Esophagus squamous epithelium (tissue), 5 donors: ENCODE measurements at places on chromosomes 1 and 21.

DNA sequence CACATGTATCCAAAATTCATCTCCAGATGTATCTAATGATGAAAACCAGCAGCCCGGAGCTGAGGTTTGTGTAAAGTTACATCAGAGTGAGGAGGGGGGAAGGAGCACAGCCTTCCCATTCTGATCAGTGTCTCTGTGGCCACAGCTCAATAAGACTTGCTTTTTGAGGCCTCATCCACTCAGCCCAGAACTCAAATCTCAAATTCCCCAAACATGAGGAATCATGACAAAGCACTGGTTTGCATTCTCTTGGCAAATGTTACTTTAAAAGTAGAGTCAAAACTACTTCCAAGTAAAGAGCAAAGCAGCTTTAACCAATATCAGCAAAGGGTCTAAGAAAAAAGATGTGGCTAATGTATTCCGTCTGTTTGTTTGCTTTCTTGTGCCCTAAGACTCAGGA lies 30.9 kb downstream of the CCN1 start:
- no peak for DNase-seq

GRCh38 chr1:10824821-10825540 lies 28.5 kb upstream of the CASZ1 start:
- no peak for DNase-seq

DNA sequence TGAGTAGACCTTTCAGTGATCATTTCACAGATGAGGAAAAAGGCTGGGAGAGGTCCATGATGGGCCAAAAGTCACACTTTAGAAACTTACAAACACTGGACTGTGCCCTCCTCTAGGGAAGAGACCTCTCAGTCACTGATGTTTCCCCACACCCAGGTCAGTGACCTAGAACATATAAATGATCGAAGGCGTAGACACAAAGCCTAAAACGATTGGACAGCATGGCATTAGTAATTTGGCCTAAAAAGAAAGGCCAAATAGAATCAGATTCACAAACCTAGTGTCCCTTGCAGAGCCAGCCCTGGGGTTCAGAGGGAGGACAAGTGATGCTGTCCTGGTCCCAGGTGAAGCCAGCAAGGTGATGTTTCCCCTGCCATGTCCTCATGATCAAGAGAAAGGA lies 27.7 kb downstream of the TRABD2B start:
- DNase-seq, result no peak

DNA sequence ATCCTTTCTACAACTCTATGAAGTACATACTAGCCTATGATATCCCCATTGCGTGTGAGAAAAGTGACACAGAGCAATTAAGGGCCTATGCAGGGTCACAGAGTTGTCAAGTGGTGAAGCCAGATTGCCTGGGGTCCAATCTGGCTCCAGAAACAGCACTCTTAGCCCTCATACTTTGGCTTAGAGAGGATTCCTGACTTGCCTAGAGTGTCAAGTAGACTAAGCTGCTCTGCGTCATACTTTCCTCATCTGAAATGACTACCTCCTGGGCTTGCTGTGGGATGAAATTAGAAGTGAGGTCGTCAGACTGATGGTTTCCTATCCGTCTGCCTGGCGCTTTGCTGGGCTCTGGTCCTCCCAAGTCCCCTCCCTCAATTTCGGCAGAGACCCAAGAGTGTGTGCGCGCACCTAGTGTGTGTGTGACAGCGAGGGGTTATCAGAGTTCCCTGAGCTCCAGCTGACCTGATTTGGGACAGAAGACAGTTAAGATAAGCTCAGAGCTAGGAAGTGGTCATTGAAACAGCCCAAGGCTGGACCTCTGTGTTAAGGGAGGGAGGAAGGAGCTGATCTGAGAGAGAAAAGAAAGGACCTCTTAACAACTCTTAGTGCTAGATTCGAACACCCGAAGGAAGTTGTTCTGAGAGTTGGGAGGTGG lies 5.4 kb upstream of the NUAK2 start:
- DNase-seq, result no peak

GRCh38 chr1:236451796-236452373 lies 57.8 kb downstream of the EDARADD start:
- DNase-seq, result no peak

GRCh38 chr1:46171351-46171750 lies 3.5 kb upstream of the TSPAN1 start:
- DNase-seq, result no peak

GRCh38 chr1:246157516-246157915 lies 349.6 kb downstream of the SMYD3 start:
- DNase-seq, result no peak

- DNase-seq, result no peak
Measured at GRCh38 chr1:60891281-60891680, 191.1 kb upstream of the NFIA start.

DNA sequence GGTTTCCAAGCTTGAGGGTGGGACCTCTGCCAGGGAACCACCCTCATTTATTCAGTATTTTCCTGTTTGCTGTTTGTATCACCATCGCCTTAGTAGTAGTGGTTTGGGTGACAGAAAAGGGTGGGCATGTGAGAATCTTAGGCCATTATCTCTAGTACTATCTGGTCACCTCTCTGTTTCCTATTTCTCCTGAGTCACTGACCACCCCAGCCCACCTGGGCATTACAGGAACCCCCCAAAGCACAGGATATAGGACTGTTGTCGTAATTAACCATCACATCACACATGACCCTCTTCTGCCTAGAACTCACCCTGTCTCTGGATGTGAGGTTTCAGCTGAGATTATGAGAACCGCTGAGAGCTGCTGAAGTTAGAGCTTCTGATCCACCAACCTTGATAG lies 60.4 kb downstream of the IL23R start:
- no peak for DNase-seq

GRCh38 chr1:89757532-89757931 lies 63.3 kb upstream of the LRRC8D start:
- DNase-seq, result no peak

DNA sequence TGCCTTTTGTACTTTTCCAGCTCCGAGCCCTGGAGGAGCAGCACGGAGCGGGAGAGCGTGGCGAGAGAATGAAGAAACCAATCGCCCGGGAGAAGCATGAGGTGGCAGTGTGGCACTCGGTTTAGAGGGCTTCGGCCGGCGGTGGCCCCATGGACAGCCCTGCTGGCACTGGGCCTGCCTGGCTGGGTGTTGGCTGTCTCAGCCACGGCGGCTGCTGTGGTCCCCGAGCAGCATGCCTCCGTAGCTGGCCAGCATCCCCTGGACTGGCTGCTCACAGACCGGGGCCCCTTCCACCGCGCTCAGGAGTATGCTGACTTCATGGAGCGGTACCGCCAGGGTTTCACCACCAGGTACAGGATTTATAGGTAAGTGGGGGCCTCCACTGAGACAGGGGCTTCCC lies 59.0 kb downstream of the BRINP2 start:
- DNase-seq, result no peak

DNA sequence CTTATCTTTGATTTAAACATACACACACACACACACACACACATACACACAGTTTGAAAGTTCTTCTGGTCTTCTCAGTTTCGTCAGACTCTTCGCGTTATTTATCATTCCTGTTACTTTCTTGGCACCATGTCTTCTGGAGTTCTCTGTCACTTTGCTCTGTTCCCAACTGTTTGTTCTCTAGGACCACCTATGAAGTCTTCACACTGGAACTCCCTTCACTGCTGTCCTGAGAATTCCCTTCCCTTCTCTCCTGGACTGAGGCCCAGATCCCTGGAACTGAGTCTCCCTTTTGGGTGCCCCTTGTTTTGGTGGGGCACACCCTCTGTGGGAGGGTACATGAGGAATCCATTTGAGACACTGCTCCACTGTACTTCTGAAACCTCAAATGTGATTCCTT lies 30.5 kb downstream of the ALG14 start:
- DNase-seq, result no peak

DNA sequence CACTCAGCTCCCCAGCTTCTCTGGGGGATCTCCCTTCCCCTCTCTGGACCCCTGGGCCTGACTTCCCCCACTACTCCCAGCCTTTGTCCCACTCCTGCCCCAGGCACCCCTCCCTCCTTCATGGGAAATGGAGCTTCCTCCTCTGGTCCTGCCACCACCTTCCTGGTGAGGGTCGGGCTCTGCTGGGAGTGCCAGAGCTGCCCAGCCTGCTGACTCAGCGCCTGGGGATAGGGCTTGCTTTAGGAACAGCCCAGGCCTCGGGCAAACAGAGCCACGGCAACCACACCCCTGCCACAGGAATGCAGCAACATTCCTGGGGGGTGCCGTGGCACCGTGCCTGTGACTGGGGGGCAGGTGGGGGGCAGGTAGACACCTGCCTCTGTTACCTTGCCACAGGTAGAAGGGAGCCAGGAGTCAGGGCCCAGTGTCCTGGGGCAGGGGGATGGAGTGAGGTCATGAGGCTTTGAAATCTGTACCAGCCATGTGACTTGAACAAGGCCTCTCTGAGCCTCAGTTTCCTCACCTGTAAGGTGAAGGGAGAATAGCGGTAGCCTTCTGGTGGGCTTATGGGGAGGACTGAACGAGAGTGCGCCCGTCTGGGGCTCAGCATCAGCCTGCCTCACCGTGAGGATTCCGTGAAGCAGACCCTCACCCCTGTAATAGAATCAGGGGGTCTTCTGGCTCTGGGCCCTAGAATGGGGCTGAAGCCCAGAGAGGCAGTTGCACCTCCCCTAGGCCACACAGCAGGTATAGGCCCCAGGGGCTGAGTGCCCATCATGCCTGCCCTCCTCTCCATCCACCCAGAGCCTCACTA lies 17.8 kb upstream of the EPHA2 start:
- no peak for DNase-seq

GRCh38 chr1:174258148-174258550 lies 98.8 kb downstream of the RABGAP1L start:
- DNase-seq, result no peak

GRCh38 chr1:19071674-19072281 lies 115.3 kb upstream of the IFFO2 start:
- no peak for DNase-seq

- DNase-seq, result no peak
Measured at GRCh38 chr1:59446257-59446901, 149.5 kb downstream of the FGGY start.

- no peak for DNase-seq
Measured at GRCh38 chr1:110714374-110714995, 39.7 kb upstream of the KCNA3 start.

- DNase-seq, result no peak
Measured at GRCh38 chr1:163273766-163274441, 47.9 kb upstream of the NUF2 start.

DNA sequence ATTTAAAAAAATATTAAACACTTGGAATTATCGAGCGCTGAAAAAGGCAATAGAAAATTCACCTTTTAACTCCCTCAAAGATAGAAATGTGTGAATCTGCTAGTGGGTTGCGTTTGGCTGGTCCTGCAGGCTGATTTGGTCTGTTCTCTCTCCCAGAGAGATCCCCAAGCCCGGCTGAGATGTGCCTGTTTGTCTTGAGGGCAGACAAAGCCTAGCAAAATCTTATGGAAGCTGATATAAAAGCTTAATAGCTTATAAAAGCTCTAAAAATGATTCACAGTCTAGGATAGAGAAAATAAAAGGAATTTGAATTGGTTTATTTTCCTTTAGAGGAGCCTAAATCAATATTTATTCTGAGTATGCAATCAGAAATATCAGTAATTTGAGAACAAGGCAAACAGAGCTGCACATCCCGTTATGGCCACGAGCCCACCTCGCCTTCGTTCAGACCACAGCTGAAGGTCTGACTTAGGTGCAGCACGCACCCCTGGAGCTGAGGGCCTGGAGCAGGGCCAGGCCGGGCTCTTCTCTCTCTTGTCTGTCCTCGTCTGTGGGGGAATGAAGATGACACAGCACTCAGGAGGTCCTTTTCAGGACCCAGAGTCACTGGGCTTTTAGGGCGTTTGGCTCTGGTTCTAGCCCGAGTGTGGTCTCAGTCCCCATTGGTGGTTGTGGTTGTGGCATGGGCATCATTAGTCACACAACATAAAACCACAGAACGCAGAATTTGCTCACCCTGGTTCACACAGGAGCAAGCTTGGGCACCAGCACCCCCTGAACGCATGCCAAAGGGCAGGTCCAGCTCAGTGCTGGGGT lies 18.6 kb downstream of the PDE9A start:
- no peak for DNase-seq

GRCh38 chr1:32336963-32337675 lies 1.1 kb upstream of the MARCKSL1 start:
- DNase-seq, result no peak

DNA sequence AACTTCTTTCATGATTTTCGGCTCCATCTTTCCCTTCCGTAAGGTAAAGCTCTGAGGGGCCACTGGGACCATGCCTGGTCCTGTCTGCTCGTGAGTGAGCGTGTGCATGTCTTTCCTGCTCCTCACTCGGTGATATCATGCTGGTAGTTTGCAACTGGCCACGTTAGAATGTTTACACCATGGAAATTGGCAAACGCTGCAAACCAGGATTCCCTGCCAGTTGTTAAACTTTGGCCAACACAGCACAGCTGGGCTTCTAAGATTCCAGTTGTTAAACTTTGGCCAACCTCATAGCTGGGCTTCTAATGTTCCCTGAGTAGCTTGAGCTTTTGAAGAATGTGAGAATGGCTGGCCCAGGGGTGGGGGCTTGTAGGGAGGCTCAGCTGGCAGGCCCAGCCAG lies 68.0 kb upstream of the ACTL8 start:
- DNase-seq, result no peak

- no peak for DNase-seq
Measured at GRCh38 chr1:147167365-147167764, 4.9 kb downstream of the PRKAB2 start.

DNA sequence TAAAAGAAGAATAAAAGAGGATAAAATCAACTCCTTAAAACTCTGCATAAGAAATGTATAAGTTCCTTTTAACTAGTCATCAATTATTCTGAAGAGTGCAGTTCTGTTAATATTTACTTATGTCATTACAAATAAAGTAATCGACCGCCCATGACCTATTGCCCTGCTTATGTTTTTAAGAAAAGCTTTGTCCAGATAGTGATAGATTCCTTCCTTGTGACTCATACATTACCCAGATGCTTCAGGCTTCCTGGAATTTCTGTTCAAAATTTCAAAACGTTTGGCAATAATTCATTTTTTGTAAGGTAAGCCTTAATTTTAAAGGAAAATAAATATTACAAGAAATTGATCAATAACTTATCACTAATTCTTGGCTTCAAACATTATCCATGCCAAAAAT lies 918.2 kb upstream of the ADGRL2 start:
- DNase-seq, result no peak
